ENCODE measurements at places on chromosomes 3 and 15.
A peak's percentile ranks its signal among the peaks of the same experiment; 100 is the strongest.

DNA sequence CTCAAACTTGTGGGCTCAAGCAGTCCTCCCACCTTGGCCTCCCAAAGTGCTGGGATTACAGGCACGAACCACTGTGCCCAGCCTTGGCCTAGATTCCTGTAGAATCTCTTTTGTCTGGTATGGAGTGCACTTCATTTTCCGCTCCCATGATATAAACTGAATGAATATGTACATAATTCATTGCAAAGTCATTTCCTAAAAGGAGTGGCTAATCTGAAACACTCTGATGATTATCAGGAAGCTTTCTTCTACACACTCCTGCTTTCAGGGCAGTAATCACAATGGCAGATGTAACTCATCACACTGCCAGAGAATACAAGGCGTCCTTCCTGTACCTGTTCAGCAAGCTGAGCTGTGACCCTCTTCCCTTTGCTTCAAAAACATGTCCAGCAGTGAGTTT lies 28.6 kb downstream of the RLBP1 start:
- DNase-seq: no peak

DNA sequence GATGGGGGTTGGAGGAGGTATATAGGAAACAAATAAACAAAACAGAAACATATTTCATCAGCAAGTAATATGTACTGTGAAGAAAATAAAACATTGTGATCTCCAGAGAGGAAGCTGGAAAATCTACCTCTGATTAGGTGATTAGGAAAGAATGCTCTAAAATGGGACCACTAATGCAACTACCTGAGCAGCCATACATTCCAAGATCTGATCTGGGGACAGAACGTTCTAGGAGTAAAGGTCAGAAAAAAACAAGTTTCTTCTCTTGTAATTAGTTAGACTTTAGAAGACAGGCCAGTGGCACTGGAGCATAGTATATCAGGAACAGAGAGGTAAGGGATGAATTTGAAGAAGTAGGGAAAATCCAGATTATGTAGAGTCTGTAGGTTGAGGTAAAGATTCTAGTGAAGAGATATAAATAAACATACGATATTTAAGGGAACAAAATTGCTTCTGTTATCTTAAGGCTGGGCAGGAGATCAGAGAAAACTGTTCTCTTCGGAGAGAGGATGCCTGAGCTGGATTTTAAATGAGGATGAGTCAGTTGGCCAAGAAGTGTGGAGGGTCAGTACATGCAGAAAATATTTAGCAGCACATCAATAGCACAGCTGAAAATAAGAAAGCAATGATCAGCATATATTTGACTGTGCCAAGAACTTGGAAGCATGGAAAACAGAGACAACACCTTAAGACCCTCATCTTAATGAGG lies 429.5 kb downstream of the NLGN1 start:
- no peak for DNase-seq

GRCh38 chr3:188580223-188580622 lies 426.3 kb downstream of the LPP start:
- no peak for DNase-seq

DNA sequence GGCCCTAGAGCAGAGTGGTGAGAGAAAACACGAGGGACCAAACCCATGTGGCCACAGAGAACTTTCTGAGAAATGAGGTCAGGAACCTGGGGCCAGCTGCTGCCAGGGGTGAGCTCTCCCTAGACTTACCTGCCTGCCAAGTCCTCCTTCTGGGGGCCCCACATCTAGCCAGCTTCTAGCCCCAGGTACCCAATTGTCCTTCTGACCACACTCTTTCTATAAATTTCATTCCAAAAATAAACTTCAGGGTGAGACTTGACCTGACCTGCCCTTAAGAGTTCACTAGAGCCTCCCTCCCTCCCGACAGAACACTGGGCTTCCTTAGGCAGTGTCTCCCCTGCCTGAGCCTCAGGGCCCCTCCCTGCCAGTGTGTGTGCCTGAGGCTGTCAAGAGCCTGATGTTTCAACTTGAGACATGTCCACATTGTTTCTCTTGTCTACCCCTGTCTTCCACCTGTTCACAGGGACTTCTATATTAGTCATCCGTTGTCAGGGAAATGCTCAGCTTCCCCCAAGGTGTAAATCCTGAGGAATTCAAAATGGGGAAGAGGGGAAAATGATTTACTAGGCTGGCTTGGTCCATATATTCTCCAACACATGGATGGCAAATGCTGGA lies 312.8 kb upstream of the TLE3 start:
- no peak for DNase-seq

DNA sequence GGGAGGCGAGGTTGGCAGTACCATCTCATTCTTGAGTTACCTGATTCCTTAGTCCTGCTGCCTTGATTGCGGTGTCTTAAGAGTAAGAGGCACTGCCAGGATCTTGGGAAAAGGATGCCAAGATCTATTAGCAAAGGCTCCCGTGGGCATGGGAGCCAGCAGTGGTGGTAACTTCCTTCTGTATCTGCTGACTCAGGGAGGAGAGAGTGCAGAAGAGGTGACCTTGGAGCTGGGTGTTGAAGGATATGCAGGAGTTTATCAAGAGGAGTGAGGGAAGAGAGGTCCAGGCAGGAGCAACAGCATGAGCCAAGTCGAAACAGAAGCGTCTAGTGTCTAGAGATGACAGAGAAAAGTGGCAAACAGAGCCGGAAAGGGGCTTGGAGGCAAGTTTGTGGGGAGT lies 4.5 kb downstream of the MESP2 start:
- DNase-seq: no peak

GRCh38 chr3:152319831-152320617 lies 51.3 kb downstream of the MBNL1 start:
- no peak for DNase-seq

DNA sequence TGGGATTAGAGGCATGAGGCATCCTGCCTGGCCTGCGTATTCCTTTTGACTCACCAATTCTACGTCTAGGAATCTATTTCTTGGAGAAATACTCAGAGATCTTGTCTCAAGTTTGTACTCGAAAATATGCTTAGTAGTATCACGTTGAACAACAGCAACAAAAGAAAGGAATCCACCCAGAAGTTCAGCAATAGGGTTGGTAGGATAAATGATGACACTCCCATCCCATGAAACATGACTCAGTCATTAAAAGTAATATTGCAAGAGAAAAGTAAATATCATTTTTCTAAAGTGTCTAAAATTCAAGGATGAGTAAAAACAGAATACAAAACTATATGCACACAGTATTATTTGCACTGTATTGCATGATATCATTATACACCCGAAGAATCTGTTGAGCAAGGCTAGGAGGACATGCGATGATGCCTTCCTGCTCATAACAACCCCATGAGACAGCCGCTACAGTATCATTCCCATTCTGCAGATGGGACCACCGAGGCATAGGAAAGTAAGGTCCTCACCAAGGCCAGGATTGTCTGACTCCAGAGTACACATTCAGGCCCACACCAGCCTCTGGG lies 61.5 kb downstream of the SLC6A1 start:
- no peak for DNase-seq

GRCh38 chr3:180180795-180181194 lies 144.1 kb upstream of the PEX5L start:
- DNase-seq: no peak

GRCh38 chr3:44957986-44958385 lies 18.0 kb downstream of the ZDHHC3 start:
- no peak for DNase-seq

GRCh38 chr3:43320288-43320687 lies 33.9 kb downstream of the SNRK start:
- no peak for DNase-seq

- no peak for DNase-seq
Observed at GRCh38 chr3:61914276-61914675, 352.9 kb downstream of the PTPRG start.

DNA sequence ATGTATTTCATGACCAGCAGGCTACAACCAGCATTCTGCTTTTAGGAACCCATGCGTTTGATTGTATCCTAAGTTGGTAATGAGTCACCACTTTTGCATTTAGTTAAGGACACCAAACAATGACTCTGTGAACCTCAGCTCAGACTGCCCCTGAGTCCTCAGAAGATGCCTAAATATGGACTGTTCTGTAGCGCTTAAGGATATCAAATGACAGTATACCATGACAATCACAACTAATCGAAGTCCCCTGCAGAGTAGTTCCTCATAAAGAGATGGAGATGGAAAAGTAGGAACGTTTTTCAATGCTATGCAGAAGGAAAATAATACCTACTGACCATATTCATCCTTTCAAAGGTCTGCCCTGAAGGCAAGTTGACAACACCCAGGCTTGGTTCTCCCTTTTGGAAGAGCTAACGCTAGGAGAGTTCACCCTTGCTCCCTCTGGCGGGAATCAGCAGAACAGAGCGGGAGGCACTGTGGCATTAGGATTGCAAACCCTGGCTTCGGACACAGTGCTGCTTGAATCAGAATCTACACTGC lies 508.6 kb downstream of the FHIT start:
- no peak for DNase-seq

GRCh38 chr3:133125171-133125570 lies 87.0 kb downstream of the TMEM108 start:
- DNase-seq: no peak

- no peak for DNase-seq
Observed at GRCh38 chr15:65042776-65043327, 2.3 kb upstream of the SLC51B start.

DNA sequence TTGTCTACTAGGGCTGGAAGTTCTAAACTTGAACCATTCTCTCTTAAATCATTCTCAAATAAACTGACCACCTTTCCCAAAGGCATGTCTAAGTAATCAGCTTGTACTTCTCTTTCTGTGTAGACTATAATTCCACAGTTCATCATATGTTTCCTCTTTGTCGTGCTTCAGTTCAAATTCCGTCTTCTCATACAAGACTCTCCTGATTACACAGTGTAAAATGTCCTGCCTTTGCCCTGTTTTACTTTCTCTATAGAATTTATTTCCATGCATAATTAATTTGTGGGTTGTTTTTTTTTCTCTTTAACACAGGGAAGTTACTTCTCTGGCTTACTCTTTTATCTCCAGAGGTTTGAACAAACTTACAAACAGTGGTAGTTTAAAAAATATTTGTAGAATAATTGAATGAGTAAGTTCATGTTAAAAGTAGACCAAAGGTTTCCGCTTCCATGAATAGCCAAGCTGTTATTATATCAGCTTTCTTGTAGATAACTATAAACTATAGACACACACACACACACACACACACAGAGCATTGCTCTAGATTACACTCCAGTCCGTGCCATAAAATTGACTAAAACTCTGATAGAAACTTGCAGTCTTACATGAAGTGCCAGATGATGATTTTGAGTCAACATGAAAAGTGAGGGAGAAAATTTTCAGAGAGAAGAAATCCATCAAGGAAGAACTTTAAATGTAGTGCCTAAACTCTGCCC lies 119.0 kb downstream of the SUCNR1 start:
- no peak for DNase-seq

DNA sequence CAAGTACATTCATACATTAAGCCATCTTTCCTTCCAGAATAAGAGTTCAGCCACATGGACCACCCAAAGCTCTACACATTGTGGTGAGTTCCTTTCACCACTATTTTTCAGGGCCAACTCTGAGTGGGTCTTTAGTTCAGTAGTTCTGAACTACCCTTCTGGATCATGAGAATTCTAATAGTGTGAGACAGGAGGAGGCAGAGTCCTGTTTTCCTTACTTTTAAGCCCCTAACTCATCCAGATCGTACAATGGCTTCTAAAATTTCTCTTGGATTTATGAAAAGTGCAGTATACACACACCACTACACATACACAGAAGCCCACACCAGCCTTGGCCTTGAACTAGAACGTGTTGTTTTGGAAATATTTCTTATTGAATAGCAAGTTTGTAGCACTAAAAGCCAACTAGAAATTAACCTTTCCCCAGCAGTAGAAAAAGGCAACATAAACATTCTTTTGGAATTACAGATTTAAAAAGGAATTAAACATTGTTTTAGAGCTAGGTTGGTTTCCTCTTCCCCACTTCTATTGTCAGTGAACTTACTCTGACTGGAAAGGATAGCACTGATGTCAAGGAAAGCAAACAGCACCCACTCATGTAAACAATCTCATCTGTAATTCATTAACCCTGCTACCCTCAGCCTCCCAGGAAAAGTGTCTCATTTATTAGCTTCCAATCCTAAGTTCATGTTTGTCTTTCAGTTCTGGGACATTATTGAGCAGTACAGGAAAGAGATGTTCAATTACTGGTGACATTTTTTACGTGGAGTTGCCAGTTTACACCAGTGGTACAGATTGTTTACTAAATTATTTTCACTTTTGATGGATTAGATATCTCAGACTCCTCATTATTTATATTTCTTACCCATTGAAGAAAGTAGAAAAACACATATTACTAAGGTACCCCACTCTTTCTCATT lies 95.7 kb upstream of the AGTR1 start:
- no peak for DNase-seq

GRCh38 chr3:105502333-105502732 lies 135.6 kb downstream of the ALCAM start:
- no peak for DNase-seq

DNA sequence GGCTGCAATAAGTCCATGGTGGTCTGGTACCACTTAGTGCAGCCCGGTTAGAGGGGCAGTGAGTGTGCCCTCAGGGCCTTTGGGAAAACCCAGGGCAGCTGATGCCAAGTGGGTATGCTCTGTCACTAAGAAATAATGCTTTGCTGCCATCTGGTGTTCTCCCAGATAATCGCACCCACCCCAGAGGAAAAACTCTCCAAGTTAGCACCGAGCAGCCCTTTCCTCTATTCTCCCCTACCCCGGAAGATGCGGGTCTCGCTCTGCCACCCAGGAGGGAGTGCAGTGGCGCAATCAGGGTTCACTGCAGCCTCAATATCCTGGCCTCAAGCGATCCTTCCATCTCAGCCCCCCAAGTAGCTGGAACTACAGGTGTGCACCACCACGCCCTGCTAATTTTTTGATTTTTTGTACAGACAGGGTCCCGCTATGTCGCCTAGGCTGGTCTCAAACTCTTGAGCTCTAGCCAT lies 21.3 kb upstream of the DAPK2 start:
- DNase-seq: peak; percentile 68

GRCh38 chr3:152330559-152330958 lies 61.8 kb downstream of the MBNL1 start:
- DNase-seq: no peak

DNA sequence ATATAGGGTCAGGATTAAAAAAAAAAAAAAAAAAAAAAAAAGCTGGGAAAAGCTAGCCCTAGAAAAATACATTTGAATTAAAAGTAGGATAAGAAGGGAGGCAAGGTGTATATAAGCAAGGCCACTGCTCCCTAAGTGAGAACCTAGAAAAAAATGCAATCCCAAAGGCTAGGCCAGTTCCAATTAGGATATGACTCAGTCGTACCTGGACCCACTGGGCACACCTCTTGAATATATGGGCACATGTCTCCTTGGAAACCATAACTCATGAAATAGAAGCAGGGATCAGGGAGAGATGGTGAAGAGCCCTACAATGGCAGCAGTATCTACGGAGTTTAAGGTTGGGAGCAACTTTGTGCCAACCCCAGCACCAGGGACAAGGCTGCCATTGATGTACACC lies 314.1 kb upstream of the IL12A start:
- no peak for DNase-seq

DNA sequence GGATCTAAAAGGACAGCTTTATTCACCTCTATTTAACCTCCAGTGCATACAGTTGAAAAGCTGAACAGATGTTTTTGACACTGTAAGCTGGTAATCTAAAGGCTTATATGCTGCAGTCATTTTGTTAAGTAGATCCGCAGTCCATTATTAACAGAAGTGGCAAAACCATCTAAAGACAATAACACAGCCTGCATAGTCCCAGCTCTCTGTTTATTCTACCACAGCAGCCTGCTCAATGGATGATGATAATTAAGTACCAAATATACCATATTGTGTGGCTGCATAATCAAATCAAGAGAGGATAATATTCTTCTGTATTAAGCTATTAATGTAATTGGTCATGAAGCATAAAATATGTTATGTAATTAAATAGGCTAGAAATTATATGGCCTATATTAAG lies 207.1 kb downstream of the MEIS2 start:
- DNase-seq: no peak

- DNase-seq: no peak
Observed at GRCh38 chr15:60661080-60661645, 182.2 kb upstream of the ICE2 start.

Measured in activated gamma-delta T cell treated with Interleukin-2 at 50 U/mL for 16 hours (primary cell).